ENCODE measurements at places on chromosomes 7 and 10.

GRCh38 chr7:81420526-81421226 is 349.2 kb downstream of the HGF start:
- DNase-seq: no peak

GRCh38 chr7:141349338-141349737 is 201.9 kb upstream of the AGK start:
- DNase-seq: no peak

- DNase-seq: no peak
Measured at GRCh38 chr7:148726385-148726784, 27.7 kb downstream of the CUL1 start.

DNA sequence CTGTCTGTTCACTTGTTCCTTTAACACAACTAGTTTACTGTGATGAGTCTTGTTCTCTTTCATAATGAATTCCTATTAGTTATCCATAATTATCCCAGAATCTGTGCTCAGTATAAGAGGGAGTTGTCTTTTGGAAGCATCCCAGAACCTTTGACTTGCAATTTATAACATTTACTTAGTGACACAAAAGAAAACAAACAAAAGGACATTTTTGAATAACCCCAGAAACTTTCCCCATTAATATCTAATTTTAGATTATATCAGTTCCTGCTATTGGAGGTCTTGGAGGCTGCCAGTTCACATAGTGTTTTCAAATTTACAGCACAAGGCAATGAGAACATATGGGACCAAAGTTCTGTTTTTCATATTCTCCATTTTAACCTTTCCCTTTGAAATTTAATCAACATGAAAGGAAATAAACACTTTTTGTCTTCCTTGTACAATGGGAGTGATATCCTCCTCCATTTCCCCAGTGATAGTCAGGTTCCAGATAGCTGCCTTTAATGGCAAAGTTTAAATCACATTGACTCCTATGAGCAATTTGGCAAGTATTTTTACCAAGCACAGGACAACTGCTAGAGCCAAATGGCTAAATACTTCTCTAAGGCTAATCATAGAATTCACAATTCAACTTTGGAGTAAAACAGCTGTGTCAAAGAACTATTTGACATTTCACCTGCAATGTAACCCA is 37.1 kb upstream of the GNAT3 start:
- DNase-seq: no peak

- no peak for DNase-seq
Measured at GRCh38 chr7:37683246-37684120, at the start of gene GPR141. Gene GPR141 (plus strand): TSS chr7:37683766. CDS start chr7:37740394, 56,628 bp downstream.

GRCh38 chr7:149495785-149496641 is 1.6 kb downstream of the ZNF746 start:
- no peak for DNase-seq

GRCh38 chr10:123868038-123869019 is 23.3 kb downstream of the CPXM2 start:
- no peak for DNase-seq

DNA sequence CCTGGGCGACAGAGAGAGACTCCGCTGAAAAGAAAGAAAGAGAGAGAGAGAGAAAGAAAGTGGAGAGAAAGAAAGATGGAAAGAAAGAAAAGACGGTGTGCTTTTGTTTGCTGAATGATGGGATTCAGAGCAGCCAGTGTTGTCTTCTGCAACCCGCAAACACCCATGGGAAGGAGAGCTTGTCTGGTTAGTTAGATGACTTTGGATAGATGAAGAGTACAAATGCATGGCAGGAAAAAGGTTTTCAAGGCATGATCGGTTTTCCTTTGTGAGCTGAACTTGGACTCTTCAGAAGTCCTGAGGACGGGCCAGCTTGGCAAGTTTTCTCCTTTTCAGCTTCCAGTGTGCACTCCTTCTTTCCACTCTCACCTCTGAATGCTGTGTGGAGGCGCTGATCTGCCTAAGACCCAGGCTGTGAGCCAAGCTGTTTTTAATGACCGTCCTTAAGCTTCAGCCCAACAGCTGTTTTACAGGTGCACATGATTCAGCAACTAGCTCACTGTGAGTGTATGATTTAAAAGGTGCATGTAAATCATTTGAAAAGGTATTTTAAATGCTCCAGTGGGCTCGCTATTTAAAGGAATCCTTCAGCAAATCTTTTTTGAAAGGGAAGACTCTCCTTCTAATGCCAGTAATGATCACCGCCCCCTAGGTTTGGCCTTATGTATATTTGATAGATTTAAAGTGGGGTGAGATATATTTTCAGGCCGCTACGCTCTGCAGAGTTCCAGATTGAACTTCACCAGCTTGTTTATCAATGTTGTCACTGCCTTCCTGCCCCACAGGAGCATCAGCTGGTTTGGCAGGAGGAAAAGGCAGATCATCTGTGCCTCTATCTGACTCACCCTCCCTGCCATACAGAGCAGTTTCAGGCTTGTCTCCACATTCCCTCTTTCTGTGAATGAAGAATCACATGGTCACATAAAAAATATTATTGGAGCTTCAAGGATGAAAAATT is 115.0 kb downstream of the PLXDC2 start:
- no peak for DNase-seq

GRCh38 chr10:50426485-50426884 is 175.2 kb upstream of the ASAH2 start:
- no peak for DNase-seq

- DNase-seq: no peak
Measured at GRCh38 chr10:112981553-112981952, 31.5 kb downstream of the TCF7L2 start.

DNA sequence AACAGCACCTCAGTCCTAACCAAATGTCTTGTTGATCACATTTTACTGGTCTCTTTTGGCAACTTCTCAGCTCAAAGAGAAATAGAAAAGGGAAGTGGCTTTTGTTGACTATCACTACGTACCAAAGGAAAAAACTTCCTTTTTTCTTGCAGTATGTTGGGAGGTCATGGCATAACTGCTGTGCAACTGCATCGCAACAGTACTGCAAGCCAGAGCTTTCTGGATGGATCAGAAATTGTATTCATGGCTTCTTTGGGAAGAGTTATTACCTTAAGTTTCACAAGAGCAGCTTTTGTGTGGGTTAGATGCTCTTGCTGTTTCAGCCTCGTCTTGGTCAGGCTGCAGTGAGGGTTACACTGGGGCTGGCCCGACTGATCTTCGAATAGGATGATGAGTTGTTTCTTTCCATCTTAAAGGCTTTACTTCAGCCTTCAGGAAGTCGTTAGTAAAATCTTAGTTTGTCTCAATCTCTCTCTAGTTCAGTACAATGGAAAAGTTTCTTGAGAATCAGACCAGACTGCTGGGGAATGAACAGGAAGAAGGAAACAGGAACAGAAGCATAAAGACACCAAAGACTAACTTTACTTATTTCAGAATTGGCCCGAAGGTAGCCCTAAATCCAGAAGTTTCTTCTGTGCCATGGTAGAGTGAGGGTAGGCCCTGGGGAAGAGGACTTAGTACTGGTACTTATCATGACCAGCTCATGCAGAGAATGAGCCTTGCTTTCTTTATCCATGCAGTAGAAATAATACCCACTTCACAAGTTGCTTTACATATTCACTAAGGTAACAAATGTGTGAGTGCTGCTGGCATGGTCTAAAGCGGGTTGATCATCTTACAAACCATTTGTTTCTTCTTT is 153.6 kb downstream of the CELF2 start:
- no peak for DNase-seq

- no peak for DNase-seq
Measured at GRCh38 chr7:132446260-132446659, 130.0 kb downstream of the PLXNA4 start.

- DNase-seq: no peak
Measured at GRCh38 chr10:122310311-122311050, 39.4 kb downstream of the BTBD16 start.

- DNase-seq: no peak
Measured at GRCh38 chr7:103395071-103395470, 47.6 kb downstream of the PSMC2 start.

DNA sequence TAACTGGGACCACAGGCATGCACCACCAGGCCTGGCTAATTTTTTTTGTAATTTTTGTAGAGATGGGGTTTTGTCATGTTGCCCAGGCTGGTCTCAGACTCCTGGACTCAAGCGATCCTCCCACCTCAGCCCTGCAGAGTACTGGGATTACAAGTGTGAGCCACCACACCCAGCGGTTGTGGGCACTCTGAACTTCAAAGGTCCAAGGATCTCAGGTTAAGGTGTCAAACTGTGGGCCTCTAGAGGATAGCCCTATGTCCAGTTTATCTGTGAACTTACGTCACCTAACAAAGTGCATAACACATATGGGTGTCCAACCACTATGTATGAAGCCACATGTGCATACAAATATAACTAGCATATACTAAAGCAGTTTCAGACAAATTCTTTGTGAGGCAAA is 3.2 kb upstream of the IL2RA start:
- no peak for DNase-seq

- no peak for DNase-seq
Measured at GRCh38 chr7:92520024-92520423, 8.3 kb downstream of the PEX1 start.

DNA sequence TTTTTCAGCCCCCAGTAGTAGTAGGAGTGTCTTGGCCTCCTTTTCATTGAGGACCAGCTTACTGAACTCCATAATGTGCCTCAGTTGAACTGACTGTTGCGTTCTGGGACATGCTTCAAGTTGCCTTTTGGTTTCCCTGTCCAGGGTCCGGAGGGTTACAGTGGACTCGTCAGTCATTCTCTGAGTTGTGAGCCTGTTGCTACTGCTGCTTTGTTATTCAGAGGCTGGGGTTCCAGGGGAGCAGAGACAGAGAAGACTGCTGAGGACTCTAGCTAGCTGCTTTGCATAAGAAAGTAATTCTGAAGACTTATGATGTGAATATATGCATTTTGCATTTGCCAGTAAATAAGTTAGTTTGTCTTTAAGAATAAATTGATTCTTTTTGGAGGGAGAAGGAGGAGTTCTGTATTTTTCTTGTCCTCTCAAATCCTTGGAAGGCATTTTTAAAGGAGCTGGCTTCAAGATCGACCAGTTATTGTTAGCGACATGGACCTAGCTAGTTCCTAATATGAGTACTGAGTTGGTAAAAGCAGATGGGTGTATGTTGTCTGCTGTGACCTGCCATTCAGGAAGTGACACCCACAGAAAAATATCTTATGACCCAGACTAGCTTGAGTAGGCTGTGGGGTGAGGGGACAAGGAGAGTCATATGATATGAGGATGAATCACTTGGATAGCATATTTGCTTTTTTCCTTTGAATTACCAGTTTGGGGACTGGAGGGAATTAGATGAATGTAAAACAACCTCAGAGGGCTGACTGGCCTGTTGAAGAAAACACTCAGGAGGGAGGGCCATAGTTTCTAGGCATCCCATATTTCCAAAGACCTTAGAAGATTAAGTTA is 8.3 kb downstream of the PI4K2A start:
- no peak for DNase-seq

- no peak for DNase-seq
Measured at GRCh38 chr10:70931168-70931815, 42.9 kb upstream of the PCBD1 start.

- no peak for DNase-seq
Measured at GRCh38 chr7:133484086-133484485, 231.2 kb downstream of the EXOC4 start.

- no peak for DNase-seq
Measured at GRCh38 chr10:77756319-77757232, 119.0 kb upstream of the KCNMA1 start.

DNA sequence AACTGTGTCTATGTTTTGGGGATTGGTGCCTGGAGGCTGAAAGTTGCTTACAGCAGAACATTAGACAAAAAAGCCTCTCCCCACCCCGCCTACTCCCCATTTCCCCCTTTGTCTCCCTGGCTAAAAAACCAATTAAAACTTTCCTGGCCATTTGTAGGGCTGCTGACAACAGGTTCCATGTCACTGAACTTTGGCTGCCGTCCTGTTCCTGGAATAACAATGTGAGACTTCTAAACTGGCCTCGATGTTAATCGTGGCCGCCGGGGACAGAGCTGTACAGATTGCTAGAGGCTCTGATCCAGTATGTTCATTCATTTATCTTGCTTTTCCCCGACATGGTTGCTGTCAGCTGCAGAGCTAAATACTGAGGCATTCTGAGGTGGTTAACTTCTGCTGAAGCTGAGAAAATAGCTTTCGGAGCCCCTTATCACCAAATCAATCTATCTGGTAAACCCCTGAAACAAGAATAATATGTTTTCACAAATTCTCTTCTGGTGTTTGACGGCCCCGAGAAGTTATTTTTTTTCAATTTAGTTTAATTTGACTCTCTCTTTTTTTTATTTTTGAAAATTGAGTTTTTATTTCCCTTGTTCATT is 271.6 kb downstream of the GFRA1 start:
- no peak for DNase-seq

DNA sequence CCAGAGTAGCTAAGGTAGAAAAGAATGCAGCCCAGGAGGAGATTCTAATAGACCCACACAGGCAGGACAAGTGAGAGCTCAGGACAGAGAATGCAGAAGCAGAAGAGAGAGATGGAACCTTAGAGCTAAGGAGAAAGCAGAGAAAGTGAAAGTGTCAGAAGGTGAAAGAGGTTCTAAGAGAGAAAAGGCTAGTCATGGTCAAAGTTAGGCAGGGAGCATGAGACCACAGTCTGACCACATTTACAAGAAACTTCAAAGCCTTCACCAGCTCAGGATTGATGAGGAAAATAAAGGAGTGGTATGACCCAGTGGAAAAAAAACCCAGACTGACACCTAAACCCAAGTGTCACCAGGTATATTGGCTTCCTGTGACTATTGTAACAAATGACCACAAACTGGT is 131.8 kb upstream of the WDR11 start:
- DNase-seq: no peak

- DNase-seq: no peak
Measured at GRCh38 chr10:25178411-25178810, 3.6 kb downstream of the GPR158 start.

GRCh38 chr10:107554333-107554732 is 389.8 kb upstream of the SORCS1 start:
- DNase-seq: no peak

GRCh38 chr10:31836569-31837406 is 91.8 kb downstream of the ARHGAP12 start:
- DNase-seq: no peak

DNA sequence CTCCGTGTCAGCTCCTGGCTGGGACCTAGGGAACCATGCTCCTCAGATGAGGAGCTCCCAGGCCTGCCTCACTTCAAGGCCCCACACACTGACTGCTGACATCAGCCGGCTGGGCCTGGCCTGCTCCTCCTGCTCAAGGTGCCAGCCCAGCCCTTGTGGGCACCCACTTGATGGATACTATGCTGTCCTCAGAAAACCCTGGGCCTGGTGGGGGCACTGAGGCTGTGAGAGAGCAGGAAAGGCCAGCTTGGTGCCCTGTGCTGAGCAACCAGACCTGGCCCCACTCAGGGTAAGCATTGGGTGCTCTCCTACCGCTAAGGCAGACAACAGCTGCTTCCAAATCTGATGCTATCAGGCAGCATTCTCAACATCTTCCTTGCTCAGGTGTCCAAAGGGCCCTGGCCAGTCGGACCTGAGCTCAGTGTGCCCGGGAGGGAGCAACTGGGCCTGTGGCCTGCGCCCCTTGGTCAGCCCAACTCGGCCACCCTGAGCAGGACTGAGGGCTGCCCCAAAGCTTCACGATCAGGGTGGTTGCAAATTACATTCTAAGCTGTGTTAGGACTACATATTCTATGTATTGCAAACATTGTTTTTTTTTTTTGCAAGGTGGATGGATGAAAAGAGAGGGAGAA is 21.9 kb upstream of the ANTXRL start:
- DNase-seq: no peak
